ENCODE measurements at places on chromosomes 7 and 10.

GRCh38 chr10:103720328-103720963 is 134.9 kb downstream of the SH3PXD2A start:
- no peak for DNase-seq

DNA sequence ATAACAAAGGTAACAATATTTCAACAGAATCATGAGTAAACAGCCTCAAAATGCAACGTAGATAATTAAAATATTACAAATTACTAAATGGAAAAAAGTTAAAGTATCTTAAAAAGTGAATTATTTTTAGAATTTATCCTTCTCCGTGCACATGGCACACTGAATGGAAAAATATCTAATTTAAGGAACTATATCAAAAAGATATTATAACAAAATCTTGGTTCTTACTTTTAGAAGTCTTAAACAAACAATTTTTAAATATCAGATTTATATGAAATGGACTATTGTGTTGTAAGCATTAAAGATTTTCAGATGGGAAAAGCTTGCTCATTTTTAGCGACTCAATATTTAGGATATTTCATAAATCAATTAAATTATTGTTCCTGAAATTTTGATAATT is 72.0 kb downstream of the AGMO start:
- no peak for DNase-seq

DNA sequence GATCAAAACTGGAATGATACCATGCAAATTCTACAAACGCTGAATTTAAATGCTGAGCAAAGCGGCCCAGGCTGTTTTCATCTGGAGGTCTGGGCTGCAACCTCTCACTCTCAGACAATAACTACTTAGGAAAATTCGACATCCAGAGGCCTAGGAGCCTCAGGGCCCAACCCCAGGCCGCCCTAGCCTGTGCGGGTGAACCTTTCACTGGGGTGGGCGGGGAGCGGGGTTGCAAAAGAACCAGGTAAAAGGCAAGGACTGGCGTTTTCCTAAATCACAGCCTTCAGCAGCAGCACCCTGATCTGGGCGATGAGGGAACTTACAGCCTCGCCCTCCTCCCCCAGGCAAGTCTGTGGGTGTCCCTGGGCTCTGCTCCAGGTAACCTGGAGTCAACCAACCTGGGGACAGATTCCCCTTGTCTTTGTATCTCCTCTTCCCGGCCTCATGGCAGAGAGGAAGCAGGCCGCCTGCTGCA is 33.4 kb downstream of the CALML5 start:
- DNase-seq: no peak

DNA sequence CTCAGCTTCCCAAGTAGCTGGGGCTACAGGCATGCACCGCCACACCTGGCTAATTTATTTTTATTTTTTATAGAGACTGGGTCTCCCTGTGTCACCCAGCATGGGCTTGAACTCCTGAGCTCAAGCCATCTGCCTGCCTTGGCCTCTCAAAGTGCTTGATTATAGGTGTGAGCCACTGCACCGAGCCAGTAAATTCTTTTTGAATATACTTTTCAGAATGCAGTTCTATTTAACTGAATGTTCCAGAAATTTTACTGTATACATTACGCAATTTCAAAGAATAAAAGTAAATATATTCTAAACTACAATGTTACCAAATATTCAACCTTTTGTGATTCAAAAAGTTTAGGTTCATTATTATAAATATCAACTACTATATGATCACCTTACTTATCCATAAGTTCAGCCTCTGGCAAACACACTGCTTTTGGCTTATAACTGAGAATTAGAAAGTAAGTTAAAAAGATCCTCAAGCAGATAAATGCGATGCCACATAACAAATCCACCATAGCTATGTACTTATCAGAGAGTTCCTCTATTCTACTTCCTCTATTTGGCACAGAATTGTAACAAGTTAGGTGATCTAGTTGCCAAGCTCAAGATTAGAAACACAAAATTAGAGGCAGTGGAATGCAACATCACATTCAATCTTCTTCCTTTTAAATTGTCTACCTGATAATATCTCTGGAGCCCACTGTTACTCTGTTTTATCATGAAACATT is 118.2 kb downstream of the ANK3 start:
- DNase-seq: no peak

DNA sequence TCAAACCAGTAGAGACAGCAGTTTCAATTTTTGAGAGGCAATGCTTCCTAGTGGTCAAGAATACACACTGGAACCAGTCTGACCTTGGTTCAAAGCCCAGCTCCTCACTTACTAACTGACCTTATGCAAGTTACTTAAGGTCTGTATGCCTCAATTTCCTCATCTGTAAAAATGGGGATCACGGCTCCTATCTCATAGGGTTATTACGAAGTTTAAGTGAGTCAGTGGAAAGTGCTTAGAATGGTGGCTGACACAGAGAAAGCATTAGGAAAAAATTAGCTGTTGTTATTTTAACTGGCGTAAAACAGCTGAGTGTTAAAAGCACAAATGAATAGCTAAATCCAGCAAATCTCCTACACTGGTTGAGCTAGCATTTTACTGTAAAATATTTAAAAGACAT is 162.4 kb upstream of the LAMB4 start:
- no peak for DNase-seq

DNA sequence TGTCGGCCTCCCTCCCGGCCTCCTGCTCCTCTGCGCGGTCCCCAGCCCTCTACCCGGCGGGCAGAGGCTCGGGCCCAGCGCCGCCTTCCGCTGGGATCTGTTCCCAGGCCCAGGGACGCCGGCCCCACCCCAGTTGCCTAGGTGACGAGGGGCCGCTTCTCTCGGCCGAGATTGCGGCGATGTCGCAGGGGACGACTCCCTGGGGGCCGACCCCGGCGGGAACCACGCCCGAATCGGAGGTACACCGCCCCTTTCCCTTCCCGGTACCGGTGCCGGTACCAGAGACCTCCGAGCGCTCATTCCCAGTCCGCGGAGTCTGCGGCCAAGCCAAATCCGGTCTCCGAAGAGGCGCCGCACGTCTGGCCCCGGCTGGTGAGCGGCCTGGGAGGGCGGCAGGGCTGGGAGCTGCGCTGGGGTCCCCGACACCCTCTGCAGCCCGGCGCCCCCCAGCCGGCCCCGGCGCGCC is at the start of gene CABCOCO1:
TSS of gene CABCOCO1 (plus strand) at position 136 of the 466 bp plus-strand sequence. CDS start at position 180, 44 bp downstream.
- no peak for DNase-seq

- no peak for DNase-seq
Observed at GRCh38 chr7:149773446-149774236, at the start of gene ZNF467. ZNF467 (minus strand) TSS chr7:149773588; CDS start chr7:149771032, 2,556 bp downstream.

DNA sequence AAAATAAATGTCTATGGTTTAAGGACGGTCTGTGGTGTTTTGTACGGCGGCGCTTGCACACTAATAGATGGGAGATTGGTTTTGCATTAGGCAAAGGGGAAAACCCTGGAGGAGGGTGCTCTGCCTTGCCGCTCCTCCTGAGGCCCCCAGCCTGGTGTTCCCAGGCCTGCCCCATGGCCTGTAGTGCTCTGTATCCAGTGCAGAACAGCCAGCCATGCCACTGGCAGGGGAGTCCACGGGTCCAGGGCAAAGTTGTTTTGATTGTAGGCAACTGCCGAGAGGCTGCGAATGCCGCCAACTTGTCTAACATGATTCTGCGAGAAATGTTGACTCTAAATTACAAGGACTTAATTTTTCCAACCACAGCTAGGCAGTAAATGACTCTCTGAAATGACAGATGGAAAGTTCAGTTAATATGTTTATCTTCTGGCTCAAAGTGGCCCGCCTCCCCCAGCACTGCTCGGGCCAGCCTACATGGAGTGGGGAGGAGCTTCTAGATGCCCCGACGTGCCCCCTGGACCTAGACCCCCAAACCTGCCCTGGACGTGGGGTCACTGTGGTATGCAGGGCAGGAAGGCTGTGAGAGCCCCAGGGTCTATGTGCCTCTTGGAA is 104.6 kb upstream of the GDF10 start:
- DNase-seq: no peak

DNA sequence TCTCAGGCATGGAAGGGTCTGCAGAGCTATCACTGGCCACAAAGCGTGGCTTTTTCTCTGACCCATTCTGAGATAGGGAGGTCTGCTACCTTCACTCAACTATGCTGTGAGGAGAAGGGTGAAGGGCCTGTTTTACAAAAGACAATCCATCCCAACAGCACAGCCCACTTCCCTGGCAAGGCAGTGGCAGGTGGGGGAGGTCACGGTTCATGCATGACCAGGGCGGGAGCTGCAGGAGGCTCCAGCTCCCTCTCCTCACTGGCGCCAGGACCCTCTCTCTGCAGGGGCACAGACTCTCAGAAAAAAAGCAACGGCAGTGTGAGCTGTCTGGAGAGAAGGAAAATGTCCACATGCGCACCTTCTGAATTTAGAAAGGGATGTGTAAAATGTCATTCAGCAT is 28.5 kb downstream of the GRB10 start:
- no peak for DNase-seq

- no peak for DNase-seq
Observed at GRCh38 chr7:139106959-139107358, 2.6 kb downstream of the ZC3HAV1 start.

DNA sequence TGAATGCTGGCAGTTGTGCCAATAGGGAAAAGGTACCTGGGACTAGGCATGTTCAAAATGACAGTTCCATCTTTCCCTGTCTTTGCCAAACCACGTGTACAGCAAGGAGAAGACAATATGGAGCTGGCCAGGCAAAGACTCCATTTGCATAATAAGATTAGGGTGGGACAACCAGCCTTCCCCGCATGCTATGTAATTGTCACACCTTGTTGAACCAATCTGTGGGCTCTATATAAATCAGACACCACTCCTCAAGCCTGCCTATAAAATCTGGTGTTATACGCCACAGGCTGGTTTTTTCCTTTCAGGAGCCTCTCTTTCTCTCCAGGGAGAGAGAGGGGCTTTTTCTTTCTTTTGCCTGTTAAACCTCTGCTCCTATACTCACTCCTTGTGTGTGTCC is 11.0 kb upstream of the NUB1 start:
- no peak for DNase-seq

GRCh38 chr10:117726596-117727295 is 184.2 kb downstream of the EMX2 start:
- no peak for DNase-seq

DNA sequence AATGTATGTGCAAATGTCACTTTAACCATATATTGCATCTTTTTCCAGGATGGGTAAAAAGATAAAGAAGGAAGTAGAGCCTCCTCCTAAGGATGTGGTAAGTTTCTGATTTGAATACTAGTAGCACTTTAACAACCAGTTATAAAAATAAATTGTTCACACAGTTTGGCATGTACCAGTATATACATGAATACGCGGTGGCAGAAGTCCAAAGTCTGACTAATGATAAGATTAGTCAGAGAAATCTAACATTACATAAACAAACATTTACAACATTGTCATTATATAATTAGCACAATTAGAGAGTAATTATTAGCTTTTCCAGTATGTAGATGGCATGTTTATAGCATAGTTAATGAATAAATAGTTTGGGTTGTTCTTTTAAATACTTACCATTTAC is 4.1 kb downstream of the ARMC3 start:
- no peak for DNase-seq

GRCh38 chr10:51063659-51064535 is 10.4 kb upstream of the PRKG1 start:
- DNase-seq: no peak

DNA sequence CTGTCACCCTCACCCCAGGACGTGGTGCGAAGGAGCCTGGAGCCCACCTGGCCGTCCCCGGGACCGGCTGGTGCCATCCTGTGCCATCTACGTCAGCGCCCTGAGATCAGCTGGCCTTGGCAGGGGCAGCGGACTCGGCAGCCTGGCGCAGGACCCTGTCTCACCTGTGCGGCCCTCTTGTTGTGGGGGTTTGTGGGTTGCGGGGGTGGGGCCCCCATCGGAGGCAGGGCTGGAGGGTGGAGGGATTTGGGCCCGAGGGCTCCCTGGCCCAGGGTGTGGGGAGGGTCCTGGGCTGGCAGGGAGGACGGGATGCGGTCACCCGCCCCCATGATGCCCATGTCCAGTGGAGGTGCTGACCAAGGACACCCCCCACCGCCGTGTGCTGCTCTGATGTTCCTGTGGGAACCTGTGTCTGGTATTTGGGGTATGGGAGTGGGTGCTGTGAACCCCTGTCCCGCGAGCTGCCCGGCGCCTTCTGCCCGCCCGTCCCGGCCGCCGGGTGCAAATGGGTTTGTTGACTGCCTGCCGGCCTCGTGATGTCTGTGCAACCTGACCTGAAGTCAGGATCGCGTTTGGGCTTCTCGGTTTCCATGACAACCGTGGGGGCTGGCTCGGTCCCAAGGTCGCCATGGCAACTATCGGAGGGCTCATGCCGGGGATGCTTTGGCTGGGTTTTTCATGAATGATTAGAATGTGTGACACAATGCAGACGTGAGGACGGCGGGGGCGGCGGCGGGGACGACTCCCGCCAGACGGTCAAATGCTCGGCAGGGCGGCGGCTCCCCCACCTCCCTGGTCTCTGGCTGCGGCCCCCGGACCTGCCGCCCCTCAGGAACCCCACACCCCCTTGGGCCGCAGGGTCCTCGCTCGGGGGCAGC is 7.3 kb downstream of the MAFK start:
- DNase-seq: no peak

DNA sequence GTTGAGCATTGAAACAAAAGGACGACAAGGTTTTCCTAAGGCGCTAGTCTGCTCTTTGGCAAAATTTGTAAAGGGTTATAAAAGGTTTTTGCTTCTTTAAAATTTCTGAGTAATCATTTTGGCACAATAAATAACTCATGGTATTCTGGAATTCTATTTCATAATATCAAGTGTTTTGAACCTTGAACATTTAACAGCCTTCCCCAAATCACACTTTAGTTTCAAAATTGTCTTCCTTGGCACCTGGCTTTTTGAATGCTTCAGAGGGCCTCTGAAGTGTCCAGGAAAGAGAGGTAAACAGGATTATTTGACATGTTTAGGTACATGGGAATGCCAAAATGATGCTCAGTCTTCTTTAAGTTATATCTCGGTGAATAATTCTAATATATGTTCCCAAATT is 220.8 kb downstream of the PHF14 start:
- no peak for DNase-seq

DNA sequence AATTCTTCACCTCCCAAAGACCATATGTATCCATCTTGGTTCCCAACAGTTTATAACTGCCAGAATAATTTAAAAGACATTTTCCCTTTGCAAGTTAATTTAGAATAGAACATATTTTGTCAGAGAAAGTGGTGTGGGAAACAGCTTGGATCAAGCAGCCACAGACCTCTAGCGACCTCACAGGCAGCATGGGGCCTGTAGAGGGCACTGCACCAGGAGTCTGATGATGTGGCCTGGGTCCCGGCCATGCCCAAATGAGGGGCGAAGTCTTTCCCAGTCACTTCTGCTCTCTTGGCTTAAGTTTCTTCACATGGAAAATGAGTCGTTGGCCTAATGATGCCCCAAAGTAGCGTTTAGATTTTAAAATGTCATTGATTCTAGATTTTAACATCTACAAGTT is 243.2 kb downstream of the SDK1 start:
- DNase-seq: no peak

GRCh38 chr7:142438235-142438922 is 180.5 kb upstream of the PRSS58 start:
- no peak for DNase-seq

- DNase-seq: no peak
Observed at GRCh38 chr7:39892361-39892760, 57.7 kb upstream of the CDK13 start.

GRCh38 chr7:11716185-11716584 is 115.8 kb downstream of the THSD7A start:
- DNase-seq: no peak

- DNase-seq: no peak
Observed at GRCh38 chr10:62183442-62183841, 85.2 kb downstream of the RTKN2 start.

- DNase-seq: no peak
Observed at GRCh38 chr10:26839966-26840627, 20.7 kb downstream of the ABI1 start.
